RWPE1 (cell line): ENCODE measurements at places on chromosomes 2 and 18.
A peak's percentile ranks its signal among the peaks of the same experiment; 100 is the strongest.

DNA sequence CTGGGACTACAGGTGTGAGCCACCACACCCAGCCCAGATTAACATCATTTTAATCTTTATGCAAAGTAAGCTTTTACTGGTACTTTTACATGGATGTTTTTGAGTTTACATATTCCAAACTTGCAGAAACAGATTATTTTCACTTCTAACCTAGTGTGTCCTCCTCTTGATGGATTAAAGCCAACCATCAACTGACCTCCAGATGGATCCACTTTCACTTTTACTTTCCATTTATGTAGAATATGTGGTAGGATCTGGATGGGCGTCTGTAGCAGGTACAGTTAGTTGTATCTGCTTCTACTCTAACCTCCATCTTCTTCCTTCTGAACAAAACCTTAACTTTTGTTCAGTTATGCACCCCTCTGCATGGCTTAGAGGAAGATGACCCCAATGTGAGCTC, 264.1 kb downstream of the CDH20 start:
- no peak for DNase-seq

DNA sequence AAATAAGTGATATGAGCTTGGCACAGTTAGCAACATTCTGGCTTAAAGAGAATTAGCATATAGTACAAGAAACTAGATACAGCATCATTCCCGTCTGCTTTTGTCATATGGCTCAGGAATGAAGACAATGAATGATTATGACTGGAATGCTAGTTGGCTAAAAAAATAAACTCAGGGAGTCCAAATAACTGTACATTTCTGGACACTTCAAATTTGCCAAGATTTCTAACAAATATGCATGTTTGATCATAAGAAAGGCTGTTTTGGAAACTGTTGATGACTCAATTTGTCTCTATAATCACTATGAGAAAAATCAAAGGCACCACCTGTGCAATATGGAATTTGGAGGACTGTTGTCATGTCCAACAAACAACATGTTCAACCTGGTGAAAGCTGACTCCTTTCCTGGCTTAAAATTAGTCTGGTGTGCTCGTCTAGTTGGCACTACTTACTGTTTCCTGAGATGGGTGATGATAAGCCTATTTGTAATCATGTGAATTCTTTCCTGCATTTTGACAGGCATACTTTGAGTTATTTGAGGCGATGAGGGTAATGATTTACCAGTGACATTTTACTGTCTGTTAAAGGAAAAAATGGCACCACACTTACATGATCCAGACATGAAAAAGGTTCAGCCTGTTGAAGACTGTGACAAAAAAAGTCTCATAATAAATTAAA, 133.9 kb upstream of the CDH20 start:
- DNase-seq: no peak

DNA sequence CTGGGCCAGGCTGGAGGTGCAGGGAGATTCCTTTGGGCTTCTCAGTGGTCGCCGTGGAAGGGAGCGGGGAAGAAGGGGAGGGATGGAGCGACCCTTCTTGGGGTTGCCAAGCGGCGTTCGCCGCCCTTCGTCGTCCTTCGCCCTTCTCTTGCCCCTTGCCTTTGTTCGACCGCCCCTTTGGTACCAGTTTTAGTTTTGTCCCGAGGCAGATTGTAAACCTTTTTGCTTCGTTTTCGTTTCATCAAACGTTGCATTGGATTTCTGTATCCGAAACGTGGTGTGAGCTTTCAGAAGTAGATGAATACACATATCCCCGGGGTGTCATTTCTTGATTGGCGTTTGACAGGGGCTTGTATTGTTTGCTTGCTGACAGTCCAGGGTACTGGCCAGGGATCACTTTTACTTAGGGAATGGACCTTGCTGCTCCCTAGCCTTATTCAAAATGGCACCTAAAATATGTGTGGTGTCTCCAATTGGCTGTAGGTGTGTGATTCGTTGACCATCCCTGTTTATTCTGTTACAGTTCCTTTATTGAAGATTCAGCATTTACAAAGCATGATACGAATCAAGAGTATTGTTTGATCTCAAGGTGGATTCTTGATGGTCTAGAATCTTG, 788 bp downstream of the USP14 start:
- peak; percentile 14 for DNase-seq

DNA sequence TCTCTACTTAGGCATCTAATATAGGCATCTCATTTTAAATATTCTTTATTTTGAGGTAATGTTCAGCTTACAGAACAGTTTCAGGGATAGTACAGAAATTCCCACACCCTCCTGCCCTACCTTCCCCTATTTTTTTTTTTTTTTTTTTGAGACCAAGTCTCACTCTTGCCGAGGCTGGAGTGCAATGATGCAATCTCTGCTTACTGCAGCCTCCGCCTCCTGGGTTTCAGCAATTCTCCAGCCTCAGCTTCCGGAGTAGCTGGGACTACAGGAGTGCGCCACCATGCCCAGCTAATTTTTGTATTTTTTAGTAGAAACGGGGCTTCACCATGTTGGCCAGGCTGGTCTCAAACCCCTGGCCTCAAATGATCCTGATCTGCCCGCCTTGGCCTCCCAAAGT, 97.6 kb downstream of the EPB41L5 start:
- no peak for DNase-seq

- peak; percentile 4 for DNase-seq
These were observed 321.4 kb downstream of the IRS1 start for GRCh38 chr2:226478109-226478809.

DNA sequence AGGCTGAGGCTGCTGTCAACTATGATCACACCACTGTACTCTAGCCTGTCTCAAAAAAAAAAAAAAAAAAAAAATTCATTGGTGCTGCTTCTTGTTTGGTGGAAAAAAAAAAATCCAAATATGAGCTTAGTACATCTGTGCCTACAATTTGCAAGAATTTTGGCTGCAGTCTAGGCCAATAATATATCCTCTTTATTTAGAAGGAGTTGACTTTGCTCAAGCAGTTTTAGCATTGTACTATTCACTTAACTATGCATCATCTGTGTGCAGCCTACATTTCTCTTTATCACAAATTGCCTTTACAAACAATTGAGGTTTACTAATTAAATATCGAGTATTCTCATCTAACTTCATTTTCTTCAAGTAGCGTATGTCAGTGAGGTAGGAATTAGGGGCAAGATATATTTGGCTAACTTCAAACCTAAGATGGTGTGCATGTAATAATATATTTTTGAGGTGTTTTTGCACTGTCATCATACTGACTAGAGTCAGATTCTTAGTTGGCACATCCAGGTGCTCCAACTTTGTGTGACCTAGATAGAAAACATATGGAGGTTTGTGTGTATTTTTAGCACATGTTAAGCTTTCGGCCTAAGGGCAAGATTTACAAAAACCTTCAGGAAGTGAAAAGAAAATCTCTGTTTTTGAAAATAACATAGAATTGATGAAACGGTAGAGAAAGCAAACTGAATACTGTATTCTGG, 51.8 kb downstream of the PMS1 start:
- no peak for DNase-seq

DNA sequence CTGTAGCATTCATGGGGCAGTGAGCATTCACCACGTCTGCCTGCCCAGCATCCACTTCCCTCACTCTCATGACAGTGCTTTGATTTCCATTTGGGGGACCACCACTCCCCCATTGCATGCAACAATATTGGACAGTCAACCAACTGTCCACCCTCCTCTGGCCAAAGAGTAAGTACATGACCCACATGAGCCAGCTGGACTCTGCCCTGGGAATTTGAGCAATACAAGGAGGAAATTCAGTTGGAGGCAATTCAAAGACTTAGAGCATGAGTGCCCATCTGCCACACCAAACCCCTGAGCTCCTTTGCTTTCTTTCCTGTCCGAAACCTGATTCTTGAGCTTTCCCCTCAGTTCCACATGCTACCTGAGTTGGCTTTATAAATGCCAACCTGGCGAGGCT, 41.7 kb upstream of the PNO1 start:
- DNase-seq: no peak

DNA sequence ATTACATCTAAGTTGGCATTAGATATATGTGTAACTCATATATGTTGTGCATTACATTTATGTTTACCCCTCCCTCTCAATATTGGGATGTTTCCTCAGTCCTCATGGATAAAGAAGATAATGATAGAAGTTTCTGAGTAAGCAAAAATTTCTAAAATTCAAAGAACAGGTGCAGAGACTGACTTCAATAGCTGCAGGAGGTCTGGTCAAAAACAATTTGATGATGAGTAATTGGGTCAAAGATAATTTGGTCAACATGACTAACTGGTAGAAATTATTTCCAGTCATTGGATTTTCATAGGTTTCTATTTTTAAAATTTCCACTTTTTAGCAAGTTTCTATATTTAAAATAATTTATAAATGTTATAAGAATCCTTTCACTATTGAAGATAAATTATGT, 1130.9 kb upstream of the SLC39A10 start:
- DNase-seq: no peak

GRCh38 chr2:129191530-129191929, 787.9 kb upstream of the RAB6C start:
- peak; percentile 54 for DNase-seq

DNA sequence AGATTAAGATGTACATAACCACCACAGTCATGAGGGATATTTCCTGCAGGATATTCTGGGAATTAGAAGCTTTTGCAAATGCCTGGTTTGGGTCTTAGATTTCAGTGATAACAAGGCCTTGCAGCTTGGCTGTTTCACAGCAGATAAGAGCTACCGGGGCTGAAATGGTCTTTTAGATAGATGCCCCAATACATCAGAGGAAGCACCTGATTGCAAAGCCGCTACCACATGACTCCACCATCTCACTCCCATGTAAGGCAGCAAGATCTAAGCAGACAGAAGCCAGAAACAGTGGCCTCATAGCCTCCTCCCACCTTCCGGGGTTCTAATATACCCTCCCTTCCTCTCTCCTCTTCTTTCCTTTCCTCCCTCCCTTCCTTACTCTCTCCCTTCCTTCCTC, 31.1 kb upstream of the EPG5 start:
- no peak for DNase-seq

DNA sequence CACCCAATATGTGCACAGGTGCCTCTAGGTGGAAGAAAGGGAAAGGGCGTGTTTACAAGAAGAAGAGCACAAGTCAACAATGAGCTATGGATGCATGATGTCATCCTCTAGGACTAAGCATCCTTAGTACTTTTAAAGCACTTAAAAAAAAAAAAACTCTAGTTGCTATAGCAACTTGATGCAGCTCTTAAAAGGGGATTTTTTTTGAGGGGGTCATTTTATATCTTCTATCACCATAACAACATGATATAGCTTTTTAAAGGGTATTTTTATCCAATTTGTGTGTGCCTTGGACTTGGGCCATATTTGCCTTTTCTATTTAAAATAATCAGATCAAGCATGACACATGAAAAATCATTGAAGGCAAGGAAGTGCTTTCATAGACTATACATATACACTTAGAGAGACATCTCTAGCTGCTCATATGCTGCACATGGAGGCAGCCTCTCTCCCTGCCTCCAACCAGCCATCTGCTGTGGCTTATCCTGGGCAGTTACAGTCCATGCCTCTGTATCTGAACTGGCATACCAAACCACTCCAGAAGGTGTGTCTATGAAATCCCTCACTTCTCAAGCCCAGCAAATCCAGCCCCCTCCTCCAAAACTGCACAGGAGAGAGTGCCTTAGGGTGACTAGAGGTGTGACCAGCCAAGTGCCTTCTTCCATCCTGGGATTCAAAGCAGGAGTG, 165.4 kb downstream of the MSH2 start:
- no peak for DNase-seq

GRCh38 chr18:14961991-14962390, 214.0 kb downstream of the ANKRD30B start:
- no peak for DNase-seq

GRCh38 chr2:190407662-190408537, at the start of gene MFSD6:
MFSD6 (plus strand) TSS chr2:190408355; CDS start chr2:190436030, 27,675 bp downstream.
- peak; percentile 39 for DNase-seq

DNA sequence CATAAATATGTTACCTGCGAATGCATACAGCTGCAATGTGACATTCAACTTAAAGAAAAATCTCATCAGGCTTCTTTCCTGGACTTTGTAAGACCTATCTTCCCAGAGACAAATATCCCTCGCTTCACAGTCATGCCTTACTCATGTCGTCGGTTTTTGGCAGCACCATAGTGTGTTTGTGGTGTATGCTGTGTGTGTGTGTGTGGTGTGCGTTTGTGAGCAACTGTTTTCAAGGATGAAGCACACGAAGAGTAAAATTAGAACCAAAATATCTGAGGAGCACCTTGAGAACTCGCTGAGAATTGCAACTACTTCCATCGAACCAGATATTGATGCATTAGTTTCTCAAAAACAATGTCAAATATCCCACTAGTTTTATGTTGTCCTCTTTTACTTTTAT, 56.9 kb downstream of the ASB1 start:
- no peak for DNase-seq
